Activated CD8-positive, alpha-beta memory T cell treated with anti-CD3 and anti-CD28 coated beads, Interleukin-2, amount 10 ng/mL, durations not matched to agents 7 days and 5 days (primary cell): ENCODE measurements at places on chromosomes 7 and 10. TPM values are rescaled to one million over a fixed set of nuclear protein-coding genes. Genes with fewer than 3 reads are reported as not detected.

Gene FAM180A
- not detected for total RNA-seq

DNA sequence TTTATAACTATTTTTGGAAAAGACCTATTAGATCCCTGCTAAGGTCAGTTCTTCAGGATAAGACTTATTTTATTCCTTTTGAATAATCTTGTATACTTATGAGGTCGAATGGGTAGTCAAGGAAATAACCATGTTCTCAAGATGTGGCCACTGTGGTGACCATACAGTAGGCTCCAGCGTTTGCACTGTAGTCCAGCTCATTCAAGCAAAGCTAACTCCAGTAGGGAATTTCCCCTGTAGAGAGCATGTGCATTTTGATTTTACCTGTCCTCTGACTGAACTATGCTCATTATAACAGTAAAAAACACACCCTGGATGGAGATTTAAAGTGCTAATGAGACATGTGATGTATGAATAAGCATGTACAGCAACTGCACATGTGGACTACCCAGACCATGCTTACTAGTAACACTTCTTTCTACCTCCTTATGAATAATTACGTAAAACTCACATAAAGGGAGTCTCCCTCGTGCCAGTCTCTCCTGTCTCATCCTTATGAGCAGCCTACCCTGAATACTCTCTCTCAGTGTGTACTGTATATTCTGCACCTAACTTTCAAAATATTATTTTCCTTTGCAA, 32.4 kb upstream of the SEMA3E start:
- no peak overlapping the region for H3K27ac ChIP-seq
- no peaks in the 10 kb centered on the region for H3K4me1 ChIP-seq
- no peaks in the 10 kb centered on the region for H3K27me3 ChIP-seq
- no peaks in the 10 kb centered on the region for H3K36me3 ChIP-seq

DNA sequence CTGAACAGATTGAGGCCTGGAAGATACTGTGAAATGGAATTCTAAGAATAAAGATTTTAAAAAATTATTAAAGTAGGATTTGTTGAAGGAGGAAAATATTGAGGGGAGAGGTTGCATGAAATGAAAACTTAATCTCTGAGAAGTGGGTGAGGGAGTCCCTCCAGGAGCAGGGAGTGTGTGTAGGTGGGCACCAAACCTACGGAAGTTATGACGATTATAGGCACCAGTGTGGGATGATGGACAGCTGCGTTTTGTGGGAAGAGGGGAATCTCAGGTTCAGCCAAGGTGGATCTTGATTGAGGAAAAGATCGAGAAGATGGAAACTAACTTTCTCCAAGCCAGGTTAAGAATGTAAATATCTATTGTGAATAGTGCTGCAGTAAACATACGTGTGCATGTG, 246.4 kb downstream of the CCDC3 start:
- no peak overlapping the region for H3K27ac ChIP-seq
- H3K4me3 ChIP-seq, result no peak overlapping the region
- DNase-seq, result no peak
- H3K27me3 ChIP-seq, result no peaks in the 10 kb centered on the region

- H3K4me1 ChIP-seq, result no peaks in the 10 kb centered on the region
- no peak for DNase-seq
- H3K27ac ChIP-seq, result no peak overlapping the region
These were observed 45.6 kb upstream of the SGCE start for GRCh38 chr7:94701555-94701973.

- no peaks in the 10 kb centered on the region for H3K27me3 ChIP-seq
- peaks cover 44% of the 10 kb centered on the region for H3K4me1 ChIP-seq
- H3K36me3 ChIP-seq, result peaks cover 32% of the 10 kb centered on the region
- no peak overlapping the region for H3K27ac ChIP-seq
These were observed 11.8 kb upstream of the ASCC1 start for GRCh38 chr10:72227826-72228225.

DNA sequence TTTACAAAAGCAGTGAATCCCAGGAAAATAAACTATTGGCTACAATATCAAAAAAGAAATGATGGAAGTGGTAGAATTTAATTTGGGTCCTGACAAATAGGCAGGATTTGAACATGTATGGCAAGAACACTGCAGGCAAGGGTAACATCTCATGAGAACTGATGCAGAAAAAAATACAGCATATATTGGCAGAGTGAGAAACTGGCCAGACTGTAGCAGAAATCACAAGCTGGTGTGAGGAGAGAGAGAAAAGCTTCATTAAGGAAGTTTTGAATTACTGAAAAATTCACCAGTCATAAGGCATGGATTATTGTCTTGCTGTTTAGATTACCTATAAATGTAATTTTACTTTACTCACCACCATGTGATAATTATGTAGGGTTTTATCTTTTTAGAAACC, 77.4 kb downstream of the ZEB1 start:
- H3K4me1 ChIP-seq, result peaks cover 9% of the 10 kb centered on the region
- H3K27me3 ChIP-seq, result no peaks in the 10 kb centered on the region
- no peak for DNase-seq
- no peak overlapping the region for H3K4me3 ChIP-seq
- H3K36me3 ChIP-seq, result peaks cover 14% of the 10 kb centered on the region
- no peak overlapping the region for H3K27ac ChIP-seq

GRCh38 chr7:100575206-100575631, 1.5 kb upstream of the SAP25 start:
- DNase-seq, result no peak
- no peak overlapping the region for H3K4me3 ChIP-seq
- no peak overlapping the region for H3K27ac ChIP-seq
- peaks cover 11% of the 10 kb centered on the region for H3K4me1 ChIP-seq
- H3K27me3 ChIP-seq, result no peaks in the 10 kb centered on the region
- H3K36me3 ChIP-seq, result peaks cover 16% of the 10 kb centered on the region

Gene CREB5
- total RNA-seq, result not detected

DNA sequence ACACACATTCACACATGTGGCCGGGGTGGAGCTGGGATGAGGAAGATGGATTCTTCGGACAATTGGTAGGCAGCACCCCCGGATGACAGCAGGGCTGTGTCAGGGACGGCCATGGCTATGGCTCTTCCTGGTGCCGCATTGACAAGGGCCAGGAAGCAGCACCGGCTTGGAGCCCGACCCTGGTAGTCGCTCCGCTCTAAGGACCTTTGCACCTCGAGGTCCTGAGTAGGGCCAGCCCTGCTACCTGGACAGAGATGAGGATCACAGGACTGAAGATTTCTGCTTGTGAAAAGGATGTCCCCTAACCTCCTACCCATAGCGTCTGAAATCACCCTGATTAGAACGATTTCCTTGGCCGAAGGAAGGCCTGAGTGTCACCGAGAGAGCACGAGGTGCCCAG, 134.1 kb downstream of the ADARB2 start:
- no peak overlapping the region for H3K4me3 ChIP-seq
- no peaks in the 10 kb centered on the region for H3K36me3 ChIP-seq
- no peaks in the 10 kb centered on the region for H3K4me1 ChIP-seq
- no peak for DNase-seq
- H3K27ac ChIP-seq, result no peak overlapping the region

Gene ADARB2
- not detected for total RNA-seq

Gene CELF2
- 205 TPM for total RNA-seq

DNA sequence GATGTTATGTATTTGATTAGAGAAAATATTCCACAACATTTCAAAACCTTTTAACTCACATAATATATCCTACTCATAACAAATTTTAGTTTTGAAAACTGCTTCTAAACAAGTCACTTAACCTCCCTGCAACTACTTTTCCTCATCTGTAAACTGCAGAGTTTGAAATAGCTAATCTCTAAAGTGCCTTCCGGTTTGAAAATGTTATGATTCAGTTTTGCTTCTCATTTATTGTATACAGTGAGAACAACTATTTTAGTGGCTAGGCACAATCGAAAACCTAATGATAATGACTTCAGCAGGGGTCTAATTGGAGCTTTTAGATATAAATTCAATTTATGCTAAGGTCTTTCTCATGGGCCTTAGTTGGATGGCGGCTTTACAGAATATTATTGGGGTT, 30.7 kb upstream of the TEX47 start:
- no peak for DNase-seq
- no peak overlapping the region for H3K4me3 ChIP-seq
- no peaks in the 10 kb centered on the region for H3K4me1 ChIP-seq
- peaks cover 3% of the 10 kb centered on the region for H3K27me3 ChIP-seq
- no peak overlapping the region for H3K27ac ChIP-seq

Gene SPDYE1
- total RNA-seq, result 0.20 TPM

- peaks cover 4% of the 10 kb centered on the region for H3K4me1 ChIP-seq
- no peak overlapping the region for H3K27ac ChIP-seq
- peaks cover 19% of the 10 kb centered on the region for H3K36me3 ChIP-seq
- no peaks in the 10 kb centered on the region for H3K27me3 ChIP-seq
- H3K4me3 ChIP-seq, result no peak overlapping the region
These were observed 23.8 kb upstream of the GSDME start for GRCh38 chr7:24781106-24781505.

- peak overlapping the region; percentile 89 for H3K27ac ChIP-seq
- peak overlapping the region; percentile 81 for H3K4me3 ChIP-seq
- H3K36me3 ChIP-seq, result peaks cover 16% of the 10 kb centered on the region
- H3K27me3 ChIP-seq, result no peaks in the 10 kb centered on the region
- H3K4me1 ChIP-seq, result peaks cover 30% of the 10 kb centered on the region
- no peak for DNase-seq
These were observed 973 bp downstream of the ATAD1 start for GRCh38 chr10:87816898-87817608.

DNA sequence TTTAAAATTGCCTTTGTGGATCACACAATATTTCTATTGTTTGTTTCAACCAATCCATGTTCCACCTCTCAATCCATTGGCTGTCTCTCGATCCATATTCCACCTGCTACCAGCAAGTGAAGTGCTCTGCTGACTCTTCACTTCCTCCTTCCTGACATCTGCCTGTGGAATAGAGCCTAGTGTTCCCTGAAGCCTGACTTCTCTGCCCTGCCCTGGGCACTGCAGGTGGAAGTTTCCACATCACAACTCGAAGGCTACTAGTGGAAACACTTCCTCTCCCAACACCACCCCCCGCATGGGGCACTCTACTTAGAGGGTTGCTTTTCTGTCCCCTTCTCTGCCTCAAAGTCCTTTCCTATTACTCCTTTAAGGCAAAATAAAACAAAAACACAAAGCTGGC, 563.8 kb upstream of the IGFBP3 start:
- no peak overlapping the region for H3K4me3 ChIP-seq
- H3K4me1 ChIP-seq, result no peaks in the 10 kb centered on the region
- H3K27ac ChIP-seq, result no peak overlapping the region
- DNase-seq, result no peak
- H3K27me3 ChIP-seq, result no peaks in the 10 kb centered on the region

Gene RBM48
- total RNA-seq, result 19.0 TPM

DNA sequence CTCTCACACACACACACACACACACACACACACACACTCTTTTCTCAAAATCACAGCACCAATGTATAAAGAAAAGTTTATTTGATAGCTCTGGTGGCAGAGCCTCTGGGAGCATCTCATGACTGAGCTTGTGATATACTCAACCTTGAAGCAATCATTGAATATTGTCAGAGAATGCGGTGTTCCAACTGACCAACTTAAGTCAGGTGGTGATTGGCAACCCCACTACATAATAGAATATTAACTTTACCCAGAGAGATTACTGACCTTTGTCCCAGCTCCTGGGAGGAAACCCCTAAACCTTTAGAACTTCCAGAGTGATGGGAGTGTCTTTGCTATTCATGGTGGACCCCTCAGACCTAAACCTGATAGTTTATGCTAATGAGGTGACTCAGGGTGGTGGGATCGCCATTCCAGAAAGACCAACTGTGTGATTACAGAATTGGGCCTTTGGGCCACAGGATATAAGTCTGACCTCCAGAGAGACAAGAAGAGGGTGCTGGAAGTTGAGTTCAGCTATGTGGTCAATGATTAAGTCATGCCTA, 143.1 kb downstream of the OTUD1 start:
- no peak for DNase-seq
- no peak overlapping the region for H3K27ac ChIP-seq
- no peaks in the 10 kb centered on the region for H3K36me3 ChIP-seq

DNA sequence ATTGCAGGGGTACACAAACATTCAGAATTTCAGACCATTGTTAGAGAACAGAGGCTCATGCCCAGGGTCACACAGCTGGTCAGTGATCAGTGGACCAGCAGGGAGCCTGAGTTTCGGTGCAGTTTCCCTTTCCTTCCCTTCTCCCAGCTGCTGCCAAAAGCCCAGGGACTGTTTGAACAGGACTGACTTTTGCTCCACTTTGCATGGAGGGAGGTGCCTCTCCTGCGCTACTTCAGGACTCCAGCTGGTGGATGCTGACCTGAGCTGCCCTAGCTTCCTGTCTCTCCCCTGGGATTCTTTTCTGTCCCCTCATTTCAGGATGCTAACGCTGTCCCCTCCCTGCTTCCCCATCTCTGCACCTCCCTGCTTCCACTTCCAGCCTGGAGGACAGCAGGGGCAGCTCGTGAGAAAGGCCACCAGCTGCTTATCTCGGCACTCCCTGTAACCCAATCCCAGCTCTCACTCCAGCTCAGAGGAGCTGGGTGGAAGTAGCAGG, 14.5 kb downstream of the SH2D4B start:
- no peaks in the 10 kb centered on the region for H3K36me3 ChIP-seq
- no peak overlapping the region for H3K4me3 ChIP-seq
- no peak overlapping the region for H3K27ac ChIP-seq
- DNase-seq, result no peak

- no peaks in the 10 kb centered on the region for H3K4me1 ChIP-seq
- DNase-seq, result no peak
- H3K36me3 ChIP-seq, result no peaks in the 10 kb centered on the region
- no peak overlapping the region for H3K27ac ChIP-seq
These were observed 219.2 kb upstream of the ZNF32 start for GRCh38 chr10:43867667-43868565.

GRCh38 chr7:38518541-38518940, 112.6 kb downstream of the AMPH start:
- DNase-seq, result no peak
- no peaks in the 10 kb centered on the region for H3K4me1 ChIP-seq
- H3K4me3 ChIP-seq, result no peak overlapping the region
- peaks cover 3% of the 10 kb centered on the region for H3K36me3 ChIP-seq
- no peaks in the 10 kb centered on the region for H3K27me3 ChIP-seq

Gene C10orf53
- not detected for total RNA-seq

- DNase-seq, result no peak
- peaks cover 10% of the 10 kb centered on the region for H3K27me3 ChIP-seq
- no peak overlapping the region for H3K4me3 ChIP-seq
- no peaks in the 10 kb centered on the region for H3K36me3 ChIP-seq
- H3K4me1 ChIP-seq, result peaks cover 3% of the 10 kb centered on the region
These were observed 141.8 kb downstream of the CTTNBP2 start for GRCh38 chr7:117731455-117731854.

Gene DNAJC1
- 26.5 TPM for total RNA-seq

DNA sequence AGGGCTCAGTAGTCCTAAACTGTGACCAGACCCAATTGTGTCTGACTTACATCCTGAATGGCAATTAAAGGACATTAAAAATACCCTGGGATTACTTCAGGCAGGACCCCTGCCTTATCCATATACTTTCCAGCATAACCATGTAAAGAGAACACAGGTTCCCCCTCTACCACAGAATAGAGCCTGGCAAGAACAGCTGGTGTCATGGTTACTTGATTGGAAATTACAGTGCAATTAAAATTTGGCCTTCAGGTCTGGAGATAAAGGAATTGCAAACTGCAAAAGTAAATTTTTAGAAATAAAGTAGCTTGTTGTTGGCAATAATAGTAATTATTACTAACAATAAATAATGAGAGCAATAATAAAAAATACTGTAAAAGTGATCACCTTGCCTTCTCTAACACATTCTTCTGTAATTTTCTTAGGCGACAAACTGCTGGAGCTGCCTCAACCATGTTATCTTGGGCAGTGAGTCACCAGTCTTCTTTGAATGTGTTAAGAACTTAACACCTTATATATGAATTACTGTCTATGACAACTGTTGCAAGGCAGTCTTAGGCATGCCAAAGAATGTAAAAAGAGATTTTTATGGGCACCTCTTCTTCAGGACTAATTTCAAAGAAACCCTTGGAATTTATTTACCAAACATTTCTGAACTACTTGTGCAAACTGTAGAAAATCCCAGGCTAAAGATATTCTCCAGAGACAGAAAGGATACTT, 53.7 kb downstream of the HIBADH start:
- no peak for DNase-seq
- H3K36me3 ChIP-seq, result no peaks in the 10 kb centered on the region
- H3K27ac ChIP-seq, result no peak overlapping the region
- H3K4me1 ChIP-seq, result no peaks in the 10 kb centered on the region
- no peaks in the 10 kb centered on the region for H3K27me3 ChIP-seq
- H3K4me3 ChIP-seq, result no peak overlapping the region
